ENCODE measurements at places on chromosomes 13 and 19.

DNA sequence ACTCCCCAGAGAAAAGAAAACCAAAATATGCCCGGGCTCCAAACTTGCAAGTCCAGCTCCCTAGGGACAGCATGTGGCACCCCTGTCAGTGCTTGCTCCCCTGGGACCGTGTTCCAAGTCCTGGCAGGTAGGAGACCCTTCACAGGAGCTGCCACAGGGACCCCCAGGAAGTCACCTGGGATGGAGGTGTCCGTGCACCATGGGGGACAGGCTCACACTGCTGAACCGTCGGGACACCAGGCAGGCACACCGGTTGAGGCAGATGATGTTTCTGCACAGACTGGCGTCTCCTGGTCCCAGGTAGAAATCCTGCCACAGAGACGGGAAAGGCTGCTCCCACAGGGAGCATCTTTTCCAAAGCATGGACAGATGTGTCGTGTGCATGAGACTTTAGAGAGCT, 11.7 kb upstream of the PROZ start:
- no peaks in the 10 kb centered on the region for H3K27me3 ChIP-seq
- no peaks in the 10 kb centered on the region for H3K36me3 ChIP-seq
- H3K27ac ChIP-seq: no peak overlapping the region
- DNase-seq: peak; percentile 71

- DNase-seq: no peak
- no peaks in the 10 kb centered on the region for H3K27me3 ChIP-seq
- H3K4me1 ChIP-seq: no peaks in the 10 kb centered on the region
Measured at GRCh38 chr13:41802043-41802683, 158.7 kb downstream of the VWA8 start.

DNA sequence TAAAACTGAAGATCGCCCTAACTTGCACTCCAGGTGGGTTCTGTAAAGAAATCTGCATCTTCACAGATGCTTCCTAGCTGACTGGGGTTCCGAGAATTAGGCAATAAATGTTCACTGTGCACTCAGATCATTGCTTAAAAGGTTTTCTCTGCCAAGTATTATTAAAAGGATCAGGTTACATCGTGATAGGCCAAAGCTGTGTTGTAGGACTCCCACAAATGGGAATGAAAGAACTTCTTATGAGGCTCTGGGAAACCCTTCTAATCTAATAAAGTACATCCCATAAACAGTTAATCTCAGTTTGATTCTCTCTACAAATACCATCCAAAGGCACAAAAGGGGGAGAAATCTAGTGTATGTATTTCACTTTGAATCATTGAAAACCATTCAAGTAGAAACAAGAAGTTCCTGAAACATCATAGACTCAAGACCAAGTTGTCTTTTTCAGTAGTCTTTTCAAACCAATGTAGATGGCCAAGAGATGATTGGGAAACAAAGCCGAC, 7.1 kb upstream of the POU4F1 start:
- DNase-seq: no peak
- no peak overlapping the region for H3K27ac ChIP-seq
- no peaks in the 10 kb centered on the region for H3K36me3 ChIP-seq
- no peak overlapping the region for H3K4me3 ChIP-seq
- peaks cover 41% of the 10 kb centered on the region for H3K4me1 ChIP-seq

DNA sequence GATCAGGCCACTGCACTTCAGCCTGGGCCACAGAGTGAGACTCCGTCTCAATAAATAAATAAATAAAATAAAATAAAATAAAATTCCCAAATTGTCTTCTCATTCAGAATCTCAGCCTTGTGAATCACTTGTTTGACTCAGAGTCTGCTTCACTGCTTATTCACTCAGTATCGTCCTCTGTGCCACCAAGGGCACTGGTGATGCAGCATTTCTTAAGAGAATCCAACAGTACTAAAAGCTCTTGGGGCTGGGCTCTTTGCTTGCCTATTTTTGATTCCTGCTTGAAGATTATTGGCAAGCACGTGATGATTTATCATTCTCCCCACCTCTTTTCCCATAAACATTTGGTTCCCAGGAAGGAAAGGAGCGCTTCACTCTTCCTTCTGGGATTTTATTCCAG, 54.8 kb upstream of the HMGB1 start:
- no peaks in the 10 kb centered on the region for H3K27me3 ChIP-seq
- no peaks in the 10 kb centered on the region for H3K36me3 ChIP-seq
- H3K4me3 ChIP-seq: no peak overlapping the region
- DNase-seq: no peak
- no peaks in the 10 kb centered on the region for H3K4me1 ChIP-seq
- no peak overlapping the region for H3K27ac ChIP-seq

- no peak for DNase-seq
- H3K27me3 ChIP-seq: no peaks in the 10 kb centered on the region
- peak overlapping the region; percentile 29 for H3K4me3 ChIP-seq
- no peak overlapping the region for H3K27ac ChIP-seq
Measured at GRCh38 chr13:75760131-75761021, 124.2 kb downstream of the LMO7 start.

DNA sequence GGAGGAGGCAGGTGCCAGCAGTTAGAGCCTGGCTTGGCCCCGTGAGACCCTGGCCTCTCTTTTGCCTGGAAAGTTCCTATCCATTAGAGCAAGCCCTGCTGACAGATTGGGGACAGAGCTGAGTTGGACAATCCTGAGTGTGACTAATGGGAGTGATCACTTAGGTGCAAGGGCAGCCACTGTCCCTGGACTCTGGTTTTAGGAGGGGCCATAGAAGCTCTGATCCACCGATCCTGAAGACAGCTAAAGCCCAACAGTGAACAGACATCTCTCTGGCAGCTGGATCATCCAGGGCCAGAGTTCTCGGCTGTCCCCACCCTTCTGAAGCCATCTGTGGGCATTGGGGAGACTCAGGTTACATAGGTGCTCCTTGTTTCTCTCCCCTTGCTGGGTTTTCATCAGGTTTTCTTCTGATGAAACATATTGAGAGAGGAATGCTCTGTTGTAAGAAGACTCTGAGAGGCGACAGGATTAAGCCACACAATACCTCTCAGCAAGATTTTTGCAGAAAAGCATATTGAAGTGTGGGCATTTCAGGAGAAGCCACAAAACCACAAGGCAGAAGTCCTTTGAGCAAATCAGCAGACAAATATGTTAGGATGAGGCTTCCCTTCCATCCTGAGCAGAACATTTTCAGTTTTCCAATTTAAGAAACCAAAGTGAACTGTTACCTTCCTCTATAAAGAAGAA, 288.0 kb upstream of the MAB21L1 start:
- H3K27me3 ChIP-seq: no peaks in the 10 kb centered on the region
- no peaks in the 10 kb centered on the region for H3K36me3 ChIP-seq
- no peaks in the 10 kb centered on the region for H3K4me1 ChIP-seq
- no peak overlapping the region for H3K27ac ChIP-seq

All from vagina (tissue), 2 donors.